ENCODE measurements at places on chromosomes 11 and 22. TPM values are rescaled to one million over a fixed set of nuclear protein-coding genes. Genes with fewer than 3 reads are reported as not detected.

DNA sequence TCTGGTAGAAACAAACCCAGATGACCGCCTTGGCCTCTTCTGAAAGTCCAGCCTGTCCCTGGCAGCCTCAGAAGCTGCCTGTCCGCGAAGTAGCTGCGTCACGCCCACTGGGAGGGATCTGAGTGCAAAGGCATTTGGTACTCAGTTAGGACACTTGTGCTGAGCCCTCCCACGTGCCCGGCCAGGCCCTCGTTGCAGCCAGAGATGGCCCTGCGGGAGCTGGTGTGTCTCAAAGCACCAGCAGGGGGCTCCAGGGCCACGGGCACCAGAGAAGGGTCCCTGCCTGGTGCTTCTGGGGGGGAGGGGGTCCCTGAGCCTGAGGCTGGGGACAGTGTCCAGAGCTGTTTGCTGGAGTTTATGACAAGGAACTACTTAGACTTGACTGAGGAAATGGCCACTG, 5.8 kb downstream of the SELENOO start:
- DNase-seq, result no peak

- DNase-seq, result no peak
Observed at GRCh38 chr22:23143119-23143518, 1.3 kb upstream of the RSPH14 start.

LRRC32 gene
- total RNA-seq, result 0.34 TPM

DNA sequence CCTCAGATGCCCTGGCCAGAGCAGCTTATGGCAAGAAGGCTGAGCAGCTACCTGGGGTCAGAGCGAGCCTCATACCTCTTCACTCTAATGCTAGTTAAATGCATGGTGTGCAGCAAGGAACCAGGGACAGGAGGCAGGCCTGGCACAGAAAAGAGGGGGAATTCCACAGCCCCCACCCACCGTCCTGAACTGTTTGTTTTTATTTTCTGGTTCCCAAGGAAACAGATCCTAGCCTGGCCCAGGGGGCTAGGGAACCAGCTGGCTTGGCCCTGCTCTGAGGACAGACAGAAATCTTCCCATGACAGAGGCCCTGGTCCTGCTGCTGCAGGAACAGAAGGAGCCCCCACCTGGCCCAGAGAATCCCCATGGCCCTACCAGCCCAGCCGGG, 40.4 kb downstream of the SLCO2B1 start:
- no peak for DNase-seq

- DNase-seq, result no peak
Observed at GRCh38 chr11:32555895-32556294, 27.7 kb upstream of the EIF3M start.

All from activated naive CD8-positive, alpha-beta T cell treated with anti-CD3 and anti-CD28 coated beads, Interleukin-2, amount 10 ng/mL, durations not matched to agents 7 days and 5 days (primary cell).